ENCODE measurements at places on chromosomes 16 and 17. TPM values are rescaled to one million over a fixed set of nuclear protein-coding genes. Genes with fewer than 3 reads are reported as not detected.
A peak's percentile ranks its signal among the peaks of the same experiment; 100 is the strongest.

DNA sequence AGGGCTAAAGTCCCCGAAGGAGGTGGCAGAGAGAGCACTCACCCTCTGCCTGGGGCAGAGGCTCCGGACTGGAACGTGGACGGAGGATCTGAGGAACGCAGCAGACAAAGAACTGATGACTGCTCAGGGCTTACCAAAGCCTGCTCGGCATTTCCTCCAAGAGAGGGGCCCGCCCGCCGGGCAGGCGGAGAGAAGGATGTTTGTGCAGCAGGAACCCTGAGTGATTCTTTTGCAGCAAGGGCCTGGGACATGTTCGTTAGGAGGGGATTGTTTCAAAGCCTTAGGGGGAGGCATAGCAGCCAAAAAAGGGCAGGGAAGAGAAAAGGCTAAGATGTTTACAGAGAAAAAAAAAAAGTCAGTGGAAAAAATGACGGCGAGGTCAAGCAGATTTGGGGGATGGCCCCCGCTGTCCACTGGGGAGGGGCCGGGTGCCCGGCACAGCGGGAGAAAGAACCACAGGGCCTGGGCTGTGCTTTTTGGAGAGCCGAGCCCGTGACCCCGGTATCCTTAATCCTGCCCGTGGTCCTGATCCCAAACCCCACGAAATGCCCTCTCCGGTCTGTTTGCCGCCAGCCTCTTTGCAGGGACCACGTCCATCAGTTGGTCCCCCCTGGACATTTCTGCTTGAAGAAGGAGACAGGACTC is 129.3 kb downstream of the NTN1 start:
- DNase-seq = peak; percentile 83

- peak; percentile 89 for DNase-seq
Measured at GRCh38 chr17:65485388-65486299, 75.8 kb downstream of the AXIN2 start.

GRCh38 chr16:4501071-4501478 is 24.9 kb downstream of the HMOX2 start:
- DNase-seq = peak; percentile 22

DNA sequence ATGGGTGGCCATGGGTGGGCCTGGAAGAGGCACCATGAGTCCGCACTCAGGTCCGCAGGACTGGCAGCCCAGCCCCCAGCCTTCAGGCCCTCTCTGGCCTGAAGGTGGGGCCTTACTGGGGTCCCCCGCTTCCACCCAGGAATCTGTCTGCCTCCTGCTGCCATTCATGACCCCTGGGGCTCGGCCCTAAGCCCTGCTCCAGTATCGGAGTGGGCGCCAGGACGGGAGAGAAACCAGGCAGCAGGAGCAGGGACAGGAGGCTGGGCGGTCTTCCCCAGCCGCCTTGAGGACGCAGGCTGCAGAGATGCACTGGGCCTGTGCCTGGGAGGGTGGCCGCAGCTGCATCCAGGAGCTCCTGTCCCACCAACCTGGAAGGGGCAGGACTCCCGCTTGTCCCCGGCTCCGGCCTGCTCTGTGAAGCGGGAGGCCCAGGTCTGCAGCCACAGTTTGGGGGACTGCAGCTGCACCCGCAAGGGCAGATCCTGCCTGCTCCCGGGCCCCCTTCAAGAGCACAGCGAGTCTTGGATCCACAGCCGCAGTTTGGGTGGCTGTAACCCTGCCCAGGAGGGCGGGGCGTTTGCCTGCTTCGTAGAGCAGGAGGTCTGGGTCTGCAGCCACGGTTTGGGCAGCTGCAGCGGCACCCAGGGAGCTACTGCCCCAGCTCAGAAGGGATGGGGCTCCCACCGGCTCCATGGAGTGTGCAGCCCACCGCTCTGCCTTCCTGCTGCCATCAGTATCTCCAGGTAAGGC is 81.8 kb upstream of the DNAJA2 start:
- no peak for DNase-seq

RRAD gene
- total RNA-seq = 23.6 TPM
